ENCODE measurements at places on chromosomes 3 and 15.

DNA sequence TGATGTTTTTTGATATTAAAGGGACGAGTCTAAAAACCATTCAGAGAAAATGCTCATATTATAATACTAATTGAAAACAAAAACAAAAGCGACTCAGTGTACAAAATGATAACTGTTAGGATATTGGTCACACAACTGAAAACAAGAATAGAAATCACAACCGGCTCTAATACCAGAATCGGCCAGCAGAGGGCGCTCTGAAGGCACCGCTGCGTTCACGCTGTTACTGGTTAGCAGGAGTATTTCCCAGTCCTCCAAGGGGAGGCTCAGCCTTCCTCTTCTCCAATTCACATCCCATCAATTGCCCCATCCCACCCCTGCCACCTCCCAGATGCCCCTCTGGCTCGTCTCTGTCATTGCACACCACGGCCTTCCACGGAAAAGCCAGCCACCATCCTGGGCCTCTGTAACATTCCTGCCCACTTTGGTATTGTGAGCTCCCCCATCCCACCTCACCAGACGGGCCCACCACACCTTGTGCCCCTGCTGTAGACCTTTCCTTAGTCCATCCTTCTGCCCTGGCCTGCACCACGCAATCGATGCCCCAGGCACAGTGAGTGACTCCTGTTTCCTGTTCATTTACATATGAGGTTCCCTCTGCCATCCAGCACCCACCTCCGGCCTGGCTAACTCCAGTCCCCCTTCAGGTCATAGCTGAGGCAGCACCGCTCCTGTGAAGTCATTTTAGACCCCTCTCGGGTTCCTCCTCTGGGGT, 8.5 kb downstream of the FAM107A start:
- DNase-seq = peak; percentile 43

DNA sequence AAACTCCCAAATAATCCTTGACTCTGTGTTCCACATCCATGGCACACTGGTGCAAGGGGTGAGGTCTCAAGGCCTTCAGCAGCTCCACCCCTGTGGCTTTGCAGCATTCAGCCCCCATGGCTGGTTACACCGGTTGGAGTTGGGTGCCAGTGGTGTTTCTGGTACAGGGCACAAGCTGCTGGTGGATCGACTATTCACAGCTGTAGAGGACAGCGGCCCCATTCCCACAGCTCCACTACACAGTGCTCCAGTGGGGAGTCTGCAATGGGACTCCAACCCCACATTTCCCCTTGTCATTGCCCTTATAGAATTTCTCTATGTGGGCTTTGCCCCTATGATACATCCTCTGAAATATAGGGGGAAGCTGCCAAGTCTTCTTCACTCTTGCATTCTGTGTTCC, 64.3 kb upstream of the SGO1 start:
- no peak for DNase-seq

DNA sequence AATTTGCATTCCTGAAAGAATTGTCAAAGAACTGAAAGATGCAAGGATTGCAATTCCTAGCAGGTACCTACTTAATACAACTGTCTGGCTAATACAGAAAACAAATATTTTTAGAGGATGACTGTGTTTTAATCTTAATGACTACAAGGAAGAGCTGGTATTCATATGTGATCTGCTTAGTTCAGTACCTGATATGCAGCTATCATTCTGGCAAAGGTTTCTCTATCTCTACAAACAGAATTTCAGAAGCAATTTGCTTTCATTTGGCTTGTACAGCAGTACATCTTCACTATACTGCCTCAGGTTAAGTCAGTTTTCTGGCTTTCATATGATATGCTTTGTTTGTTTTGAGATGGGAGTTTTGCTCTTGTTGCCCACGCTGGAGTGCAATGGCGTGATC, 51.3 kb downstream of the TBL1XR1 start:
- no peak for DNase-seq

DNA sequence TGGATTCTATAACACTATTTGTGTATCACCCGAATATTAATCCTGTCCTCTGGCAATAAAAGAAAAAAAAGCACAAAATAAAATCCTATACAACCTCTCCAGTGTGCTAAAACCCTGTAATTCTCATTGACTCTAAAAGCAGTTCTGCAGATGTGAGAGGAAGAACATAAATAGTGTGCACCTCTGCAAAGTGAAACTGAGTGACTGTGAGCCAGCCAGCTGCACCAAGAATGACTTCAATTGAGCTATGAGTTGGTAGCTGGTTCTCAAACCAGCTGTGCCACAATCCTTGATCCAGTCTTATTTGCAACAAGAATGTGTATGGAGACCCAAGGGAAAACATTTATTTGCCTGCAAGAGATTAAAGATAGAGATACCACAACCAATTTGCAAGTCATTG, 31.2 kb upstream of the COL8A1 start:
- DNase-seq = no peak

GRCh38 chr3:143726727-143727126, 121.5 kb downstream of the SLC9A9 start:
- DNase-seq = no peak

- DNase-seq = no peak
Measured at GRCh38 chr15:65743637-65744252, 48.3 kb downstream of the DENND4A start.

DNA sequence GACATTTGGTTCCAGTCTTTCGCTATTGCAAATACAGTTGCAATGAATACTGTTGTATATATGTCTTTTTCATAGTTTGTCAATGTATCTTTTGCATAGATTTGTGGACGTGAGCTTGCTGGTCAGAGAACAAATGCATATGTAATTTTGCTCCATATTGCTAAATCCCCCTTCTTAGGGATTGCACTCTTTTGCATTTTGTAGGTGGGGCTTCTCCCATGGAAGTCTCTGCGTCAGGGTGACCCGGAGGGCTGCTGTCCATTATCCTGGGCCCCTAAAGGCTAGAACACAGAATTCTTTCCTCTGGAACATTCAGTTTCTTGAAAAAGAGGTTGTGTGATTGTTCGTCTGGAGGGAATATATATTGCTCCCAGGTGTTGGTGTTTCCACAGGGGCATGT, 25.2 kb upstream of the KLHL25 start:
- DNase-seq = no peak

GRCh38 chr15:96058103-96058851, 272.2 kb upstream of the NR2F2 start:
- no peak for DNase-seq

- DNase-seq = no peak
Measured at GRCh38 chr3:133127381-133127780, 89.2 kb downstream of the TMEM108 start.

DNA sequence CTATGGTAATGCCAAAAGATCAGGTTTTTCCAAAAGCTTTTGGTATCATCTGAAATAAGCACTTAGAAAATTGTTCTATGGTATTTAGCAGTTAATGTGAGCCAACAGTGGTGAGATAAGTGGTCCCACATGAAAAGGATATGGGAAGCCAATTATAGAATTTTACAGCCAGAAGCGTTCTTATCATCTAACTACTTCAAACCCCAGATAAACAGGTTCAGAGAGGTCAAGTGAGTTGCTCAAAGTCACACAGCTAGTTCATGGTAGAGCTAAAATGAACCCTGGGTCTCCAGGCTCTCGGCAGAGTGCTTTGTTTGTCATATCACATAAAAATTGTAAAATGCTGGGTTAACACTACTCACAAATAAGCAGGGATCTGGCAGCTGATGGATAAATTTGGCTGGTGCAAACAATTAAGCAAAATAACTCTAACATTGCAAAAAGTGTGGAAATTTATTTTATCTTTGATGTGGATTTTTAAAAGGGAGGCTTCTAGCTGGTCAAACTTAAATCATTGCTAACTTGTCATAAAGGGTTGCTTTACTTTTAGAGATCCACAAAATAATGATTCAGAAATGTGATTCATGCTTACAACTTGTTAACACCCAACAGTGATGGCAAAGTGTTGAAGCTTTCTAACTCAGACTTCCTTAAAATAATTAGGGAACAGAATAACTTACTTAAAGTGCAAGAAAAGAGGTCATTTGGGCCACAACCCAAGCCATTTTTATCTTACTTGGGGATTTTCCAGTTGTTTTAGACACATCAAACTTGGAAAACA, 202.8 kb upstream of the TBC1D5 start:
- no peak for DNase-seq

GRCh38 chr3:66854601-66855151, 143.4 kb upstream of the KBTBD8 start:
- DNase-seq = no peak

Measured in NCI-H2107 (cell line).